ENCODE measurements at places on chromosomes 2 and 18.

GRCh38 chr18:7417727-7418126 lies 149.4 kb upstream of the PTPRM start:
- DNase-seq = no peak

GRCh38 chr2:174473796-174474195 lies 13.0 kb downstream of the GPR155 start:
- no peak for DNase-seq

GRCh38 chr2:69171116-69171896 lies 158.3 kb downstream of the ANTXR1 start:
- no peak for DNase-seq

GRCh38 chr2:39631718-39632117 lies 34.0 kb upstream of the TMEM178A start:
- DNase-seq = no peak

GRCh38 chr18:492451-492850 lies 8.1 kb downstream of the COLEC12 start:
- DNase-seq = no peak

- no peak for DNase-seq
These were observed 188.9 kb downstream of the LTBP1 start for GRCh38 chr2:33135645-33136044.

- no peak for DNase-seq
These were observed 20.8 kb upstream of the ADAM23 start for GRCh38 chr2:206422493-206422892.

GRCh38 chr2:175964195-175964594 lies 37.9 kb downstream of the LNPK start:
- DNase-seq = no peak

DNA sequence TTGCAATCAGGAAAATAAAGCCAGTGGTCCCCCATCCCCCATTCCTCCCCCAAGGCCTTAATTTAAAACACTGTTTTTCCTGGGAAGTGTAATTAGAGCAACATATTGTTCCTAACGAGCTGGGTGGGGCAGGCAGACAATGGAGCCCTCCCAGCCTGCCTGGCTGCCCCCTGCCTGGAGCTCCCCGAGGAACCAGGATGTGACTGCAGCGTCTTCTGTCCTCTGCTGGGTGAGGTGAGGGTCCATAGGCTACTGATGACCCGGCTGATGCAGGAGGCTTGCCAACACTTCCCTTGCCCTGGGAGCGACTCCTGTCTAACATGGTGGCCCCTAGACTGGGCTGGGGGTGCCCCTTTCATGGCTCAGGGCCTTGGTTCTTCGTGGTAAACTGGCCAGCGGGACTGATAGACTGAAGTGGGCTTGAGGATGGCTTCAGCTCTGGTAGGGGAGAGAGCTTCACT lies 152.4 kb downstream of the DYSF start:
- DNase-seq = peak; percentile 10

DNA sequence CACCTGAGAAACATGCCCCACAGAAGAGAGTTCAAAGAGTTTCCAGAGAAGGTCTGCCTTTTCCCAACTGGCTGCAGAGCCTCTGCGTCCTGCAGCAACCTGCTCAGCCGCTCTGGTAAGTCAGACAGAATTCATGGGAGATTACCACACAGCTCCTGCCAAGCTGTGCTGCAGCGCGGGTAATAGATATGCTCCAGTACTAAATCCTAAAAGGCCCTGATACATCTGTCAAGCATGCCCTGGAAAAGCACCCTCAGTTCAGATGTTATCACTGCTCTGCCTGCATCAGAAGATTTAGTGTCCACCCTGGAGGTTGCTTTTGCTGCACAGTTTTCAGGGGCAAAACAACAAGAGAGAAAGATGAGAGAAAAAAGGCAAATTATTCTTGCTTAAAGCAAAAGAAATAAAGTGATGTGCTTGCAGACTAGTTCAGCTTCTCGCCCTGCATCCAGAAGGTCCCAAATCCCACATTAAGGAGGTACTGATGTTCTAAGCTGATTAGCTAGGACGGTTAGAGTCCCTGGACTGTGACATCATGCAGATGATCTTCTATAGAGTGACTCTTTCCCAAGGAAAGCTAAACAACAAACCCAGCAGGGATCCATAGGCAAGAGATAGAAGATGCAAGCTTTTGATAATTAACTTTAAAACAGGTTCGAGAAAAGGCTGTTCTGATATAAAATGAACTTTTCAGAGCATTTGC lies 488.6 kb downstream of the BCL11A start:
- DNase-seq = no peak

GRCh38 chr2:173221132-173221695 lies 133.5 kb upstream of the CDCA7 start:
- DNase-seq = no peak

DNA sequence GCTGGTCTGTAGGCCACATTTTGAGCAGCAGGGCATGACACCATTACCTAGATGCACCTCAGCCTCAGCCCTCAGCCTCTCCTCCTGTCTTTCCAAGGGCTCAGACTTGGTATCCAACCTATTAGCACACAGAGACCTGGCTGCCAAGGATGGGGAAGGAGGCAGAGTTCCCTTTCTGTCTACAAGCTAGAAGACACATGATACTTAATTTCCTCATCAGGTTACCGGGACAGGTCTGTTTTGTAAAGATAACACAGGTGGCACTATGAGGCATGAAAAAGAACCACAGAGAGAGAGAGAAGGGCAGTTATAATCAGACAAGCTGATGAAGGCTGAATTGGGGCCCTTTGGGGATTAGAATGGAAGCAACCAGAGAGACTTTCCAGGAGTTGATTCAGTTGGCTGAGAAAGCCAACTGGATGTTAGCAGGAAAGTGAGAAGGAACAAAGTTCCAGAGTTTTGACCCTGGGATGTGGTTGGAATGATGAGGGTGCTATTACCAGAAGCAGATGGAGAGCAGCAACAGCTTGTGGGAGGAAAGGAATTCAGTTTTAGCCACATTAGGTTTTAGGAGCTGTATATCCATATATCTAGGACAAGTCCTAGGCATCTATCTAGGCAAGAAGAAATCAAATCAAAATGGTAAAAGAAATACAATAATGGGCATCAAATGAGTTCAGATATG lies 46.0 kb upstream of the RMND5A start:
- no peak for DNase-seq

DNA sequence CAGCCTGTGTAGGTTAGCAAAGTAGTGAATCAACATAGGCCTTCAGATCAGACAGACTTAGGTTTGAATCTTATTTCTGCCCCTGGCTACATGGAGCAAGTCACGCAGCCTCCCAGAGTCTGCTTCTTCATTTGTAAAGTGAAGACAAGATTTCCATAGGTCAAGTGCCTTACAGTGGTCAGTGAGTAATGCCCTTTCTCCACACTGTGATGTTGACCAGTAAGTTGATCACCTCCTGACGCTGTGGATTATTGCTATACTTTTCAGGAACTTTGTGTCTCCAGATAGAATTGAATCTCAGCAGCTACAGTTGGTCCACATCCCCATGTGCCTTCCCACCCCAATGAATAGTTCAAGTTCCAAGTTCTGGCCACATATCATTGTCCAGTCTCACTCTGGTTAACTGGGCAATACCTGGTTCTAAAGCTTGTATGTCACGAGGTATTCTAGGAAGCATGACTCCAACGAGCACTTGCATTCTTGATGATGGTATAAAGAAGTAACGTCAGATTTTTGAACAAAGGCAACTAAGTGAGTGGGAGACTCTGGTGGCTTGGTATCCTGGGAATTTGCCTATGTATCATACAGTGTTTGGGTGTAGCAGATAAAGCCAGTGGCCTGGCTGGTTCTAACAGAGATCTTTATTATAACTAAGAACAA lies 2.1 kb upstream of the CLIP4 start:
- no peak for DNase-seq

DNA sequence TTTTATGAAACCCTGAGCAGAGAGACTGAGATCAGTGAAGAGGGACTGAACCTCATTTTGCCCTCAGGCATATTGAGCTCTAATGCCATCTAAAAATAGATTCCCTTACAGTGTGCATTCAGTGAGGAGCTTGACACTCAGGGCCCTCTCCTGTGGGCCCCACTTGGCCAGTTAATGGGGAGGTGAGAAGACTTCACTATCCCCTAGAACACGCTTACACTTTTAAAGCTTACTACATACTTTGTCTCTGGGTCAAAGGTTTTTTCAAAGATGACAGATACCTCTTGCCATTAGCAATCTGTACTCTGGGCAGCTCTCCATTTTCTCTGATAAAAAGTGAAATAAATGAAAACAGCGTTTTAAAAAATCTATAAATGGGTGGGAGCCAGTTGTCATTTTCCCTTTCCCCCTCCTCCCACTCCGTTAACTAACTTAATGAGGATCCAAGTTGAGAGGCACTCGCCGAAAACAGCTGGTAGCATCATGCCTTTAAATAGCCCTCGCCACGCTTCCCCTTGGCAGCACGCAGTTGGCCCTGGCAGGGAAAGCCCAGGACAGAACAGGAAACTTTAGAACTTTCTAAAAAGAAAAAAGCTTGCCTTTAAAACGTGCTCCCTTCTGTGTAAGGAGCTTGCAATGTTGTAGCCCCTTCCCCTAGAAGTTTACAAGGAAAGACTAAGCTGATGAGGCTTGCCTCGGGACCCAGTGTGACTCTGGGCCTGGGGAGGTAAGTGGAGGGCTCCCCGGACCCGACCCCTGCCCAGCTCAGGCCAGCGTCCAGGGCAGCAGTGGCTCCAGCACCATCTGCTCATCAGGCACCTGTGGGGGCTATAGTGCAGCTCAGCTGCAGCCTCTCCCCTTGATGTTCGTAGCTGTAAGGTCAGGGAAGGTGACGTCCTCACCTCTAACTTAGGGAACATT lies 58.8 kb upstream of the FOSL2 start:
- no peak for DNase-seq

GRCh38 chr18:78965260-78965659 lies 14.4 kb upstream of the SALL3 start:
- no peak for DNase-seq

DNA sequence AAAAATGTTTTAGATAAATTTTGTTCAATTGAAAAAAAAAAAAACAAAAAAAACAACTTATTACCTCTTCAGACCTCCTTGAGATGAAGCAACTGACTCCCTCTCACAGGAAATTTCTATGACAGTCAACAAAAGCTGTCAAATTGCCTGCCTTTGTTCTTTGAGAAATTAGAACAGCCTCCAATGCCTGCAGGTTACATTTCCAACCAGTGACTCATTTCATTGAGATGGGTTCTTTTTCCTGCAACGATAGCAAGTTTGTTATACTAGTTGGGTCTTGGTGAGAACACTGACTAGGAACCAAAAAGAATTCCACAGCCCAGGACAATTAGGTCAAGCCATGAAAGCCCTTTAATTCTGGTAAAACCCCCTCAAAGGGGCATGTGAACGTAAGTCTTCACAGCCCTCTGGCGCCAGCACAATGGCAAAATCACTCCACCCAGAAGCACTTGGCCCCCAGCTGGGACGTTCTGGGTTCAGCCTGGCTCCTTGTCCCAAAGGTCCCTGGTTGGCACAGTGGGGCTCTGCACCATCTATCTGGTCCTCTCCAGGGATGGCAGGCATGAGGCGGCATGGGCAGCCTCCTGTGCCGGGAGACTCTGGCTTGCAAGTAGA lies 87.0 kb downstream of the SPP2 start:
- DNase-seq = no peak

DNA sequence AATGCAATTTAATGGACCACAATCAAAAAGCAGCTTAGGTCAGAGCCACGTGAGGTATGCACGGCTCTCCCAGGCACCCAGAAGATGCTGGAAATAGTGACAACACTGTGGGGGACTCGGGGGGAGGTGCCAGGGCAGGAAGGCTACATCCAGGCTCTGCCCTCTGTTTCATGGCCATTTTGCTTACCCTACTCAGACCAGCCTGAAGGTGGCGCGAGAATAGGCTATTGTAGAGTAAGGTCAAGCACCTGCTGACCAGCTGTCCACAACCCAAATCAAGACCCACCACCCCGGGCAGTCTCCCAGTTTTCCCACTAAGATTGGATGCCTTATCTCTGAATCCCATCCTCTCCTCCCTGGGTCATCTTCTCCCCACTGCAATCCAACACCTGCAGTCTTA lies 115.7 kb downstream of the VIT start:
- DNase-seq = no peak

GRCh38 chr18:76378526-76379215 lies 116.4 kb downstream of the ZNF516 start:
- DNase-seq = no peak

GRCh38 chr18:48020337-48021250 lies 90.1 kb upstream of the SMAD2 start:
- DNase-seq = no peak

GRCh38 chr18:13011719-13012118 lies 20.6 kb downstream of the CEP192 start:
- DNase-seq = no peak

DNA sequence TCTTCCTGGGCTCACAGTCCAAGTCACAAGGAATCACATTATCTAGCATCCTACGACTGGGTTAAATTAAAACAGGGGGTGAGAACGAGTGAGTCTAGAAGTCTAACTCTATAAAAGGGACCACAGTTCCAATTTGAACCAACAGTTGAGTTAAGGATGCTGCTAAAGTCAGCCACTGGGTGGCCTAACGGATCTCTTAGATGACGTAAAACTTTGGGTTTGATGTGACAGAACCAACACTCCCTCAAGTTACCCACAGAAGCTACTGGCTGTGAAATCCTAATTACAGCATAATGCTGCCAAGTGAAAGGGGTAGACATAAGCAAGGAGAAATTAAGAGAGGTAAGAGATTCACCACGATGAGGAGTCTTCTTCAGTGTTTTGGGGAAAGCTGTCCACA lies 32.7 kb upstream of the RUFY4 start:
- no peak for DNase-seq

DNA sequence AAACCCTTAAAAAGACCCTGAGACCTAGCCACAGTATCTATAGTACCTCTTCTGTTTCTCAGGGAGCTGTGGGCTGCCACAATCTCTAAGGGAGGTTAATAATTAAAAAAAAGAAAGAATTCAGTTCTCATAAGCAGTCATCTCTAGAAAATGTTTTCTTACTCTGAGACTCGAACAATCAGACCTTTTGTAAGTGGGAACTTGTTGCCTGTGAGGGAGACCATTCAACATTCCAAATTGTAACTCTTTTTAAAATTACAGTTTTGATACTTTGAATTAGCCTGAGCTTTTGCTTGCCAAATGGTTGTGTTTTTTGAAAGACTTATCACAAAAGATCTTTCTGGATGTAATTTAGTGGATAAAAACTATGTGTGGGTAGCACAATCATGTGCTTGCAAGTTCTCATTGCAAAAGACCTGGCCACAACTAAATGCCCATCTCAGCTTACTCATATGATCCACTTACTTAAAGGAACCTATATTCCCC lies 33.3 kb downstream of the IL1R2 start:
- no peak for DNase-seq
